ENCODE measurements at places on chromosomes 6 and 20.
A peak's percentile ranks its signal among the peaks of the same experiment; 100 is the strongest.

GRCh38 chr6:30495993-30496392 lies 6.7 kb downstream of the HLA-E start:
- DNase-seq, result no peak

DNA sequence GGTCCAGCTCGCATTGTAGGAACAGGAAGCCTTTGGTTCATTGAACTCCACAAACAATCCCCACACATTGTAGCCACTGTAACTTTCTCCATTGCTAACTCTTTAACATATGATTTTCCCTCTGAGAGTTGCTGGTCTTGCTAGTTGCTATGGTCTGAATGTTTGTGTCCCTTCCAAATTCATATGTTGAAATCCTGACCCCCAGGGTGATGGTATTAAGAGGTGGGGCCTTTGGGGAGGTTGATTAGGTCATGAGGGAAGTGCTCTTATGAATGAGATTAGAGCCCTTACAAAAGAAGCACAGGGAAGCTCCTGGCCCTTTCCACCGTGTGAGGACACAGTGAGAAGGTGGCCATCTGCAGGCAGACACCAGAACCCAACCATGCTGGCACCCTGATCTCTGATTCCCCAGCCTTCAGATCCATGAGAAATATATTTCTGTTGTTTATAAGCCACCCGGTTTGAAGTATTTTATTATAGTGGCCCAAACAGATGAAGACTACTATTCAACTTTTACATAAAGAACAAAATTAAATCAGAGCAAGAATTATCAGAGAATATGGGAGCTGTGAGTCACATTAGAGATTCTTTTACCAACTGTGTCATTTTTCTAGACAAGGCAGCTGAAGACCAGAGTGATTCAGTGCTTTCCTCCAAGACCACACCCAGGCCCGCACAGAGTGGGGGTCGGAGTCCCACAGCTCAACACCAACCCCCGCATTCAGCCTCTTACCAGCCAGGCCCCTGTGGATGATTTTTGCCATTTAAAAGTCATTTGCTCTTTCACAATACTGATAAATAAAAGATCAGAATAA lies 143.0 kb downstream of the SAMD5 start:
- no peak for DNase-seq

DNA sequence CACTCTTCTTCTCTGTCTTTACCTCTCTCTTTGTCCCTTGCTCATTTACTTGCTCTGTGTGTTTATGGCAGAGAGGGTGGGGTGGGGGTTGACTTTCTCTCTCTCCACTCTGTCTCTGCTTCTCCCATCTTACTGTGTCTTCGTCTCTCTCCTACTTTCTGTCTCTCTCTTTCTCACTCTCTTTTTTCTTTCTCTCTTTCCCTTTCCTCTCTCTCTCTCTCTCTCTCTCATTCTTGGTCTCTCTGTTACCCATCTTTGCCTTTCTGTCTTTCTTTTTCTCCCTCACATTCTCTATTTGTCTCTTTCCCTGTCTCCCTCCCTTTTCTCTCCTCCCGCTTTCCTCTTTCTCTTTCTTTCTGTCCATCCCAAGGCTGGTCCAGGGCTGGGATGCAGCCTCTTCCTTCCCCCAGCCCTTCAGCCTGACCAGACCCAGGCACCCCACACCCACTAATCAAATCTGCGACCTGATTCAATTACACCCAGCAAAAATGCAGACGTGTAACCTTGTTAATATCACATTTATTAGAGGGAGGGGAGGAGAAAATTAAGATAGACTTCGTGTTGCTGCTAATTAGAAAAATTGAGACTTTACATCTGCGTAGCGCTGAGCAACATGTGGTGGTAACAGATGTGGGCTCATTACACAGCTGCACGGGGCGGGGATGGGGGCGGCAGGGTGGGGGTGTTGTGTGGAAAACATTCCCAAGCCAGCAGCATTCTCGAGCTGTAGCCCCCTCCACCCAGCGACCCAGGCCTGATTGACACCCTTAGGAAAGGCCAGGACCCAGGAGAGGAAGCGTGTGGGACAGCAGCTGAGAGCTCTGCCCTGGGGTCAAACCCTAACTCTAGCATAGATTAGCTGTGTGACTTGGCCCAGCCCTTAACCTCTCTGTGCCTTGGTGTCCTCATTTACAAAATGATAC lies 124.9 kb upstream of the MAFB start:
- no peak for DNase-seq

DNA sequence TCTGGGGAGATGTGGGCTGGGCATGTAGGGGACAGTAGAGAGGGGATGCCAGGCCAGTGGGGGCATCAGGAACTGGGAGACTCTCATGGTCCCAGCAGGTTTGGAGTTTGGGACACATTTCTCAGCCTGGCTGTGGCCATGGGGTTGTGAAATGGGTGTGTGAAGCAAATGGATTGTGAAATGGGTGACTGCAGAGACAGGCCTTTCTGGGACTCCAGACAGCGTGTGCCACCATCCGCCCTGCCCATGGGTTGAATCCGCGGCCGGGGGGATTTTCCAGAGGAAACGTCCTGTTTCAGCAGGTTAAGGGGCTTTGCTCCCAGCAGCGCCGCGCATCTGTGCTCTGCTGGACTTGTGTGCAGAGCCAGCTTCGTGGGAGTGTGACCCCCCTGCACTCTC lies 3.7 kb upstream of the PMEPA1 start:
- no peak for DNase-seq

DNA sequence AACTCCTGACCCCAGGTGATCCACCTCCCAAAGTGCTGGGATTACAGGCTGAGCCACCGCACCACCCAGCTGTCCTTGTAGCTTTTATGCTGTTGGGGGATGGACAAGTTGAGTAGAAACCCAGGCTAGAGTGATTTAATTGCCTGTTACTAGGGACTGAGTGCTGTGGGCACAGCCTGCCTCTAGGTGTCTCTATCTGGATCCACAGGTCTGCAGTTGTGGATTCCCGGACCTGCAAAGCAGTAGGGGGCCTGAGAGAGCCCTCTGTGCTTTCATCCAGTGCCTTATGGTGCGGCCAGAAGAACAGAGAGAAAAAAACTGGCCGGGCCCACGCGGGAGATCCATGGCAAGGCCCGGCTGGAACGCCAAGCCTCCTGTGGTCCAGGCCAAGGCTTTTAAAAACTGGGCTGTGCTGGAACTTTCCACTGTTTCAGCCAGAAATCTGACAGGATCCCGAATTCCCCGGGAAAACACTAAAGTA lies 5.2 kb downstream of the SIRPA start:
- DNase-seq, result peak; percentile 53

GRCh38 chr20:4819901-4820300 lies 98.2 kb downstream of the PRND start:
- no peak for DNase-seq

DNA sequence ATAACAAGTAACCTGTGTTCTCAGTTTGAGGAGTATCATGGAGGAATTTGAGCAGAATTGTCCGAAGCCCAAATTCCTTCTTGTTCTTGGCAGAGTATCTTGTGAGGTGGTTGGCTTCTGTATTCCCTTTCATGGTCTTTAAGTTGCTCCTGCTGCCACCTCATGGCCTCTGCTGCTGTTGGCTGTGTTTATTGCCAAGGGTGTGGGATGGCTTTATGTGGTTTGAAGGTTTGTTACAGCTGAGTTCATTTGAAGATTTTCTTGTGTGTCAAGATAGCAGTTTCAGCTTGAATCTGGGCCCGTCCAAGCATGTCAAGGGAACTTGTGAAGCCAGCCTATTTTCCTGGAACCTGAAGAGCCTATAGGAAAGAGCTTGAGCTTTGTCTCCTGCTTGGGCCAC lies 20.2 kb upstream of the TTK start:
- DNase-seq, result no peak

DNA sequence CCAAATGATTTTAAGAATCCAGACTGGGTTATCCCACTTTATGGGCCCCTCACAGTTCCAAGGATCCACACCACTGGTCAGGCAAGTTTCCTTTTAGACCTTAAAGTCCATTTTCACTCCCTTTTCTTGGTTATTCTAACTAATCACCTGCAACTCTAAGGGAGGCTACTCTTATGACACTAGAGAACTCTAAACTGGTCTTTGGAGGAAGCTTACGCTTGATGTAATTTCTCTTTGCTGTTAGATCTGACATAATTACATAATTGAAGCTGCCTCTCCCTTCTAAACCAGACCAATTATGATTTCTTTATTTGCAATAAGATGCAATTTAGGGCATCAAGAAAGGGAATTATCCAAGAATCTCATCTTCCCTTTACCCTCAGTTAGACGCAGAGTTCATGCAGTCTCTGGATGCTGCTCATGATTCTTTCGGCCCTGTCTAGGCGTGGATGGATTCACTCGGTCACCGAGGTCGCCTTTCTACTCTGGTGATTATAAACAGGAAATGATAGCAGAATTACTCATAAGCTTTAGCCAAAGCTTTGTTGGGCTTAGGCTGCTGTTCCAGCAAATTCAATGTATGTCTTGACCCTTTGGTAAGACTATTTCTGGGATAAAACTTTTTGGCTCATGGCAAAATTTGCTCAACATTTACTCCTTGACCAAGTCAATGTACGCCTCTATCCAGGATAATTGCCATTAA lies 166.4 kb upstream of the PRND start:
- peak; percentile 72 for DNase-seq

GRCh38 chr20:62367136-62367632 lies at the start of gene LAMA5:
LAMA5 (minus strand) TSS chr20:62367312; CDS start chr20:62367245, 67 bp downstream.
- DNase-seq, result no peak

- DNase-seq, result no peak
Measured at GRCh38 chr6:33289784-33290315, 449 bp downstream of the PFDN6 start.

DNA sequence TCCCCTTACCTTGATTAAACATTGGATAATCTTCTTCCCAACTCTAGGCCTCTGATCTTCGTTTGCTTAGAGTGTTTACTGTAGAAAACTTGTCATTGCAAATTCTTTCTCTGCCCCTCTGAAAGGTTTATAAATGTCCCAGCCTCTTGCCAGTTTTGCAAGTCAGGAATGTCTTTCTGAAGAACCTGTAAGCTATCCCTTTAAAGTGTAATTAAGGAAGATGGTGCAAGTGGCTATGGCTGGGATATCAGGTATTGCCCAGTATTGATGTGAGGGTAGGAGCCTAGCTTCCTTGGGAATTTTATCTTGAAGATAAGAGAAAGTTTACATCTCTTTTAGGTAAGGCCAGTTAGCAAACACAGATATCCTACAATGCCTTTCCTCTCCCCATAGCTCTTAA lies 211.0 kb upstream of the RIMS1 start:
- no peak for DNase-seq

GRCh38 chr20:6017880-6018279 lies 36.0 kb downstream of the LRRN4 start:
- DNase-seq, result no peak

DNA sequence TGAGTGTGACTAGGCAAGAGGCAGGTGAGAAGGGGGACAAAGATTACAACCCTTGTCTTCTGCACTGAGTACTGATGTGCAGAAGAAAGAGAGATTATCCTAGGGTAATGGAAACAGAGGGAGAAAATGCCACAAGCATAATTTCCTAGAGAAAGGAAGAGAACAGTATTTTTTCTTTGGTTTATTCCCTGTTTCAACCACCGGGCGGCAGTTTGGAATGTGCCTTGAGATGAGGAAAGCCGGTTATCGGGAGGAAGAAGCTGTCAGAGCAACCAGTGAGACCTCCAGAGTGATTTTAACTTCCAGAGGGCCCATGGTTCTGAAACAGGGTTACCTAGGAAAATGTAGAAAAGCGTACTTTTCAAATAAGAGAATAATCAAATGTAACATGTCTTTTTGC lies 121.4 kb downstream of the REV3L start:
- DNase-seq, result peak; percentile 17

- DNase-seq, result peak; percentile 84
Measured at GRCh38 chr6:142833054-142833453, 111.9 kb downstream of the HIVEP2 start.

GRCh38 chr20:34546751-34547181 lies 11.8 kb upstream of the MAP1LC3A start:
- no peak for DNase-seq

DNA sequence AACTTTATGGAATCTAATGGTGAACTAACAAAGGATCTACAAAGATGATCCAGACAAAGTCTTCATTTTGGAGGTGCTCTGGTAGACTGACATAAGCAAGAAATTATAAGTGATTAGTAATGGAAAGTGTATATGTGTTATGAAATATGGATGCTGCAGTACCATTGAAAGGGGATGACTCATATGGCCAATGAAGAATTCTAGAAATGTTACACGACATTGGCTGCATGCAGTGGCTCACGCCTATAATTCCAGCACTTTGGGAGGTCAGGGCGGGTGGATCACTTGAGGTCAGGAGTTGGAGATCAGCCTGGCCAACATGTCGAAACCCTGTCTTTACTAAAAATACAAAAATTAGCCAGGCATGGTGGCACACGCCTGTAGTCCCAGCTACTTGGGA lies 23.5 kb downstream of the CFAP206 start:
- no peak for DNase-seq

- no peak for DNase-seq
Measured at GRCh38 chr20:60477958-60478357, 519.7 kb downstream of the CDH26 start.

DNA sequence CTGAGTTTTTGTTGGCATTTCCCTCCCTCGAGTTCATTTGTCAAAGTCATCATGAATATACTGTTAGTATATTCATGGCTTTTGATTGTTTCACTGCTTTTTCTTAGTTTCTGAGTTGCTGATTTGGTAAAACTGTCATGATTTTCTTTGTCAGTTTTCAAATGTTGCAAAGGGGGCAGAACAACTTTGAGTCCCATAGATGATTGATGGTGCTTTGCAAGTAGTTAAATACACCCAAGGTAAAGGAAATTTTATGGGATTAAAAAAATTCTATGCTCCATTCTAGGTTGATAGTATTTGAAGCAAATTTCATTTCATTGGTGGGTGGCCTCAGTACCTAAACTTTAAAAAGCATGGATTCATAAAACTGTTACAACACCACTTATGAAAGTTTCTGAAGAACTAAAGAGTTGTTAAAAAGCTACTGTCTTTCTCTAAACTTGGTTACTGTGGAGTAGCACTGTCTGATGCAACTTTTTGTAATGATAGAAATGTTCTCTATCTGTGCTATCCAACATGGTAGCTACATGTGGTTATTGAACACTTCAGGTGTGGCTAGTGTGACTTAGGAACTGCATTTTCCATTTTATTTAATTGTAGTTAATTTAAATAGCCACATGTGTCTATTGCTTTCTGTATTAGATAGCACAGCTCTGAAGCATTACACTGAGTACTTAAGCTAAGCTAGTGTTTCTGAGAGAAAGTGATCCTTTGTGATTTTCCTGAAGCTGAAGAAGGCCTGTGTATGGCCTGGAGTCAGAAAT lies 153.6 kb downstream of the ZFAND3 start:
- no peak for DNase-seq

DNA sequence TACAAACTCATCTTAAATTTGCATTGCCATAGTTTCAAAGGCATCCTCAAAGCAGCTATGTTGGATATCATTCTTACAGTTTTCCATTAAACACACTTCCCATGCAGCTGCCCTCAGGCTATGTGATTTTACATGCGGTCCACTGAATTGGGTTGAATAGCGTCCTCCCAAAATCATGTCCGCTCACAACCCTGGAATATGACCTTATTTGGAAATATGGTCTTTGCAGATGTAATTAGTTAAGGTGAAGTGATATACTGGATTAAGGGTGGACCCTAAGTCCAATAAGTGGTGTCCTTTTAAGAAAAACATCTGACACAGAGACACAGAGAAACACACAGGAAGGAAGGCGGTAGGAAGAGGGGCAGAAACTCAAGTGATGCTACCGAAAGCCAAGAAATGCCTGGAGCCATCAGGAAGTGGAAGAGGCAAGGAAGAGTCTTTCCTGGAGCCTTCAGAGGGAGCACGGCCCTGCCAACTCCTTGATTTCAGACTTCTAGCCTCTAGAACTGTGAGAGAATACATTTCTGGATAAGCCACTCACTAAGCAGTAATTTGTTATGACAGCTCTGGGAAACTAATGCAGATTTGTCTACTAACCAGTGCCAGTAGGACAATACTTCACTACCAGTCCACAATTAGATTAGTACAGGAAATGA lies 42.7 kb upstream of the NHSL1 start:
- DNase-seq, result no peak

GRCh38 chr20:22520381-22520780 lies 64.0 kb downstream of the FOXA2 start:
- DNase-seq, result no peak
